ENCODE measurements at places on chromosomes 4 and X.

DNA sequence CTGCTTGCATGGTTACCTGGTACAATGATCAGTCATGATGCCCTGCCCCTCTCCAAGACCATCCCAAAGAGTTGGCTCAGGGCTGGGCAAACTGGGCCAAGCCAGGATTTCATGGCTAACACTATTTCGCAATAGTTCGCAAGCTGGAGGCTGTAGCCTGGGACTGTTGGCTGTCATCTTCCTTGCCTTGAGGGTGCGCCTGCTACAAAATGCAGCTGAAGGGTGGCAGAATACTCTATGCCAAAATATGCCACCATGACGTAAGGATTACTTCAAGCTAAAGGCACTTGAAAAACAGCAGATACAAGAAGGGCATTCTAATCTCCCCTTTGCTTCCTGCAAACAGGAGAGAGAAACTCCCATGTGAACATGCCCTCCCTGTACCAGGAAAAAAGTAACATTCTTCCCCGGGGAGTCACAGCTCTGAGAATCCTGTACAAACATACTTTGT lies 21.0 kb downstream of the SAT1 start:
- no peak for DNase-seq

DNA sequence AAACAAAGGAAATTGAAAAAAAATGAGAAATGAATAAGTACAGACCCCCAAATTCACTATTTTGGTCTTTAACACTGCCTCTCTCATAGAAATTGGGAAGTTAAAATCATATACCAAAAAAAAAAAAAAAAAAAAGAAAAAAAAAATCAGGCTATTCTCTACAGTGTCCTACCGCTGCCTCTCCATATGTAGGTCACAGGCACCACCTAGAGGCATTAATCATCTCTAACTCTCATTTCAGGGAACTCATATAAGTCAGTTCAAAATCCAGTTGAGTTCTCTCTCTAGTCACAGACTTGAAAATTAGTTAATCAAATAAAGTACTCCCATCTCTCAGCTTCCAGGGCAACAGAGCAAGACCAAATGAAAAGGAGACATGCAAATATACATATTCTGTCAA lies 47.9 kb downstream of the COX18 start:
- DNase-seq = no peak

DNA sequence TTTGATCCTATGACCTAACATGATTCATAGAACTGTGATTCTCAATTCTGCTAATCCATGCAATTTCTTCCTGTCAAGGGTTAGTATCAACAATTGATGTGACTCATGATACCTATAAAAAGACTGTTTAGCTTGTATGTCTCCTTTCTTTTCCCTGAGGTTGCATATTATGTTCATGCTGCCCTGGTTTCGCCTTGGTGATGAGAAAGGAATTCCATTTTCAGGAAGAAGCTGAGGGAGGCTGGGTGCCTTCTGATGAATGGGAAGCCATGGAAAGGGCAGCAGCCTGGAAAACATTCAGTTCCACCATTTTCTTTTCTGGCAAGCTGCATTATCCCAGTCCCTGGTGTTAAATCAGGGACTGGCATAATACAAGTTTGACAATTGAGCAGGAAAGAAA lies 976.5 kb downstream of the RPA4 start:
- DNase-seq = no peak

GRCh38 chr4:1395941-1396805 lies 10.1 kb downstream of the NKX1-1 start:
- DNase-seq = no peak

DNA sequence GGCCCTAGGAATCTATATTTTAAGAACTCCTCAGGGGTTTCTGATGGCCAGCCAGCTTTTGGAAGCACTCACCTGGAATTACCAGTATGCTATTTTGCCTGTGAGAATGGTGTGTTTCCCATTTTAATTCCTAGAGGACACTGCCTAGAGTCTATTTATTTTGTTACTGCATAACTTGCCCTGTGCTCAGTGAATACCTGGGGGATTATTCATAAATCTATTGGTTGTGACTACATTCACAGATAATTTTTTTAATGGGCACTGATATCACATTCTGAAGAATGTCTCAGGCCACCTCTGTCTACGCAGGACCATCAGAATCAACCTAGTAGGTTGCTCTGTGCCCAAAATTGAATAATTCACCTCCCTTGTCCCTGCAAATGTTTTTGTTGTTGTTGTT lies 6.7 kb downstream of the ARL13A start:
- DNase-seq = no peak

DNA sequence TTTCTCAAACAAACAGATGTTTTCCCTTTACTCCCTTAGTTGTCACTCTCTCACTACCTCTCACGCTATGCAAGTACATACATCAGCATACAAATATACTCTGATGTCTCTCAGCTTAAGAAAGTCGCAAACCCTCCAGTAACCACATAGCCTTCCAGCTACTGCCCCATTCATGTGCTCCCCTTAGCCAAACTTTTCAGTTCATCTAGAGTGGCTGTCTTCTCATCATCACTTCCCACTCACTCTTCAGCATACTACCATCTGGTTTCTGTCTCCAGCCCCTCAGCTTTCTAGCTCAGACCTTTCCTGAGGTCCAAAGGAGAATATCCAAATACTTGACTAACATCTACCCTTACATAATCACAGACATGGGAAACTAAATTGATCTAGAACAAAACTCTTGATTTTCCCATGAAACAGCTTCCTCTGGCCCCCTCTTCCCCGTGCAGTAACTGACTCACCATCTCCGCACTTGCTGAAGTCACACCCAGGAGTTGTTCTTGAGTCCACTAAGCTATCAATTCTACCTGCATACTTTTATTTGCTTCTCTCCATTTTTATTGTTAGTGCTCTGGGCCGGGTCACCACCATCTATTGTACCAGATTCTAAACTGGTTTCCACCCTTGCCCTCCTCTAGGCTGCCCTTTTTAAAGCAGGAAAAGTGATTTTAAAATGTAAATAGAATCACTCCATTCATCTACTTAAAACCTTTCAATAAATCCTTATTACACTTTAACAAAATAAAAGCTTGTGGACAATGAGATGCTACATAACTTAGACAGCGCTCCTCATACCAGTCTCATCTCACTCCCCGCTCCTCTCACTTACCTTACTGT lies 57.2 kb downstream of the CASP6 start:
- no peak for DNase-seq

DNA sequence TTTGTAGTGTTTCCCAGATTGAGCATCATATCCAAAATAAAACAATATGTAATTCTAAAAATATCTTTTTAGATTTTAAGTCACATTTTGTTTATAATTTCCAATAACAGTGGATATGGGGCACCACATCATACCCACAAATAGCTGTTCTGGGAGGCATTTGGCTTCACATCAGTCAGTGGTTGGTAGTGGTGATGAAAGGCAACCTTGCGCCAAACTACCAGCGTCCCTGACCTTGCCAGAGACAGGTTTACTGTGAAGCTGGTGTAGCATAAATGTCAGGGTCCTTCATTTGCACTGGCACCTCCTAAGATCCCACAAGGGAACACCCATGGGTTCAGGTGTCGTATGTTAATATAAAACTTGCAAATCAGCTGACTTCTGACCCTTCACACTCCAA lies 222.2 kb downstream of the DCTD start:
- DNase-seq = no peak

DNA sequence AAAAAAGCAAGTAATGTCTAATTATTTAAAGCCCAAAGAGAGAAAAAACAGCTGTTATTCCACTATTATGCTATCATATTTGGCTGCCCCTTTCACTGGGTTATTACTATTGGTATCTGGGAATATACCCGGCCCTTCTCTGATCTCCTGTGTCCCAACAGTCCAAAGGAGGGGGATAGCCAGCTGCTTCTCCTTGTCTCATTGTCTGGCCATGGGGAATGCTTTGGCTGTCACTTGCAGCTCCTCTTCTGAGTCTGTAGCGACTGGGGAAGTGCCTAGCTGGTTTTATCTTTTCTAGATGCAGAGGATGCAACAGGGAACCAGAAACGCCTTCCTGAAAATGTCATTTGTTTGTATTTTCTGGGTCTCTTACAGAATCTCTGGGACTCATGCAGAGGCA lies 33.9 kb downstream of the MGARP start:
- DNase-seq = no peak

GRCh38 chrX:134933911-134934310 lies 56.9 kb upstream of the SMIM10 start:
- no peak for DNase-seq

GRCh38 chr4:53161787-53162433 lies 204.0 kb downstream of the SCFD2 start:
- DNase-seq = no peak

DNA sequence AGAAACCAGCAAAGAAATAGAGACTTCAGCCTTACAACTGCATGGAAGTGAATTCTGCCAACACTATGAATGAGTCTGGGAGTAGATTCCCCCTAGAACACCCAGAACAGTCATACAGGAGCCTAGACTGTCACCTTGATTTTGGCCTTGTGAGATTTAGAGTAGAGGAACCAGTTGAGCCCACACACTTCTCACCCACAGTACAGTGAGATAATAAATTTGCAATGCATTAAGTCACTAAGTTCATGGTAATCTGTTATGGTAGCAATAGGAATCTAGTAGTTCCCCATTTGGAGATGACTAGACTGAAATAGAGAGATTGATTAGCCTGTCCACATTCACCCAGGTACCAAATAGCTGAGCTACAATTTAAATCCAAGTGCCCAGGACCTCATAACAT lies 59.0 kb downstream of the FAM13A start:
- no peak for DNase-seq

DNA sequence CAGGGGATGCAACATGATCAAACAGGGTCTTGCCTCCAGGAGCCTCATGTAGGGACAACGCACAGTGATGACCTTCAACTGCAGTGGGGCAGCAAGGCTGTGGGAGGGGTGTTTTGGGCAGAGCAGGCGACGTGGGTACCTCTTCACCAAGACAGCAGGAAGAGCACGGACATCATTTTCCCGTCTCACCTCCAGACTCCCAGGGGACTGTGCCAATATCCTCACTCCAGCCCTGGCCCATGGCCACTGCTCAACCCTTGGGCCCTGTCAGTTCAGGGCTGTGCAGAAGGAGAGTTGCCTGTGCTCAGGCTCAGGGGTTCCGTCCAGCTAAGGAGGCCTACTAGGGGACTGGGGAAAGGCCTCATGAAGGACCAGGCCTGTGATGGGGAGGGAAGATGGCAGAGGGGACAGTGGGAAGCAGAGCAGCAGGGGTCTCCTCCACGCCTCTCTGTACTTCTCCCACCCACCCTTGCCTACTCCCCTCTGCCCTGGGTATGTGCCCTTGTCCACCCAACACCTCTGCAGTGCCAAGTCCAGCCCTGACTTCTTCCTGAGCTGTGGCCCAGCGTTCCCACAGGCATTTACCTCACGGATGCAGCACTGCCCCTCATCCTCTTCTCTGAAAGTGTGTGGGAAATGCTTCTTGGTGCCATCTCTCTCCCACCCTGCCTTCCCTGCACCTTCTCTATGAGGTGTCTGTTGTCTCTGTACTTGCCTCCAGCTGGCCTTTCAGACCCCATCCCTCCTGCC lies 1.4 kb downstream of the IL9R start:
- DNase-seq = no peak

GRCh38 chr4:48141048-48141447 lies 7.0 kb upstream of the TXK start:
- DNase-seq = no peak

GRCh38 chrX:148381603-148382002 lies 118.8 kb upstream of the AFF2 start:
- DNase-seq = no peak

DNA sequence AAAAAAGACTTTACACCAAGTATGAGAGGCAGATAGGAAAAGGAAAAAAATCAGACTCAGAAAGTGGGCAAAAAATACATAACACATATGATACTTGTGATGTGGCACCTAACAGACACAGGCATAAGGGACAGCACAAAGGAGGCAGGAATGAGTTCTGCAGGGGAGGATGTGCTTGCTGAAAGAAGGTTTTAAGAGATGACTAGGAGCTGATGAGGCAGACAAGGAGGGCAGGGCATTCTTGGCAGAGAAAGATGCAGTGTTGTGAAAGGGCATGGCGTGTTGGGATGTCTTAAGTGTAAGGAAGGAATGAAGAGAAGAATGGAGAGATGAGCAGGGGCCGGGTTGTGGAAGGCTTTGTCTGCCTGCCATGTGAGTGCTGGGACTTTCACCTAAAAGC lies 49.7 kb upstream of the TMEM154 start:
- DNase-seq = no peak

- DNase-seq = no peak
Observed at GRCh38 chr4:51884606-51885005, 41.7 kb downstream of the DCUN1D4 start.
